ENCODE measurements at places on chromosomes 5 and 9.

GRCh38 chr5:31561946-31562345, 29.8 kb downstream of the C5orf22 start:
- no peak for DNase-seq

DNA sequence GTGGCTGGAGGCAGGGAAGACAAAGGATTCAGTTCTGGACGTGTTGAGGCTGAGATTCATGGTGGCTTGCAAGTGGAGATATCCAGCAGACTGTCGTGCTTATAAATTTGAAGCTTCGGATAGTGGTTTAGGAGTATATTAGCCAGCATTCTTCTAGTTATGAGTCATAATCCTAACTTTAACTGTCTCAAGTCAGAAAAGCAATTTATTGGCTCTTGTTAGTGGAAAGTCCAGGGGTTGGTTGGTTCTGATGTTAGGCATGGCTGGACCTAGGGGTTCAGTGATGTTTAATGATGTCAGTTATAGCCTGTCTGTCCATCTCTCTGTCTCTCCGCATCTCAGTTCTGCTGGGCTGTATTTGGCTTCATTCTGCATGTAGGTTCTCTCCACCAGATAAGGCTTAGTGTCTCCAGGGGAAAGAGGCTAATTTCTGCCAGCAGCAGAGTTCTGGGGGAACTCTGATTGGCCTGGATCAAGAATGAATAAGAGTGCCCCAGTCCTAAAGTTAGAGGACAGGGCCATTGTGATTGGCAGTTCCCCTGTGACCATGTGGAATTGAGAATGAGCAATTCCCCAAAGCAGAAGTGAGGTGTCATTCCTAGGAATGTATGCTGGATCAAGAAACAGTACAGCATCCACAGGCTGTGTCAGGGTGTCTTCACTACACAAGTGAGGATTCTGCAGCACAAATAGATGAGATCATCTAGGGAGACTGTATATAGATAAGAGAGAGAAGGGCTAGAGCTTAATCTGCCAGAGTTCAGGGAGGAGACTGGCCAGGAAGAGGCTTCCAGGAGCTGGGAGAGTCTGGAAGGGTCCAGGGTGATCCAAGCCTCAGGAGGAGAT, 72.9 kb upstream of the SHB start:
- no peak for DNase-seq

- DNase-seq, result no peak
Measured at GRCh38 chr9:94867281-94867841, 140.9 kb downstream of the AOPEP start.

GRCh38 chr5:81353189-81353588, 40.7 kb downstream of the ACOT12 start:
- DNase-seq, result no peak

DNA sequence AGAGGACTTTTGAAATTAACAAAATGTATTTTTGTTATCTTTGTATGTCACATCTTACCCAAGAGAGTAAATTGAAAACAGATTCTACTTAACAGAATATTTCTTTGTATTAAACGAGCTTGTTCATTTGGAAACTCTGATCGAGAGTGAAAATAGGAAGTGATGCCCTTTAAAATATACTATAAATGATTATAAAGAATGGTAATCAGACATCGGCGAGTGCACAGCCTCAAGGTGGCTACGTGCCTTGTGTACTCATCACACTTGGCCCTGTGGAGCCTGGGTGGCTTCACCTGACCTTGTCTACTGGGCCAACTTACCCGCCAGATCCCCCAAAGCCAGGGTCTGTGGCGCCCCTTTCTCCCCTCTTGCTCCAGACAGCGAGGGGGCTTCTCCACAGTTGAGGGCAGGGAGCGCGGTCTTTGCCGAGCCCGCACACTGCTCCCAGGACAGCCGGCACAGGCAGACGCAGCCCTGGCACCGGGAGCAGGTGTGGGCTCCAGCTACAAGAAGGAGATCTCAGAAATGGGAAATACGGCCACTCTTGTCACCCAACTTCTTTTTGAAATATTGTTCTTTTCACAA, 243.2 kb downstream of the CEMIP2 start:
- no peak for DNase-seq

GRCh38 chr9:125749287-125749935, 2.2 kb downstream of the PBX3 start:
- no peak for DNase-seq

DNA sequence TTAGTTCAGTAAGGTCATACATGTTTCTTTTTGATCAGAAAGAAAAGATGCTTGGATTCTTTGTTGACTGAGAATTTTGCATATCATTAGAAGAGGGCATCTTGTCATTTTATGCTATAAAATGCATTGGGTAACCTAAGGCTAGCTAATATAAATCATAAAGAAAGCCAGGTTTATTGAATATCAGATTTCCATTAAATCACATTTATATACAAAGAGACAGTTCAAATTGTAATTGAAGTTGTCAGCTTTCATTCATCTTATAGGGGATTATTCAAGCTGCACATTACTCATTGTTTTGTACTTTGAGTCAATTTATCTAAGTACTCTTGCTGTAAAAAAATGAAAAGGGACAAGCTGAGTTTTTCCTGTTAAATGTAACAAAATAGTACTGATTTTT, 259.1 kb upstream of the CDH12 start:
- DNase-seq, result no peak

GRCh38 chr9:123225374-123225813, 43.0 kb downstream of the STRBP start:
- DNase-seq, result peak; percentile 4

GRCh38 chr5:141941307-141941706, 16.7 kb downstream of the PCDH12 start:
- no peak for DNase-seq

DNA sequence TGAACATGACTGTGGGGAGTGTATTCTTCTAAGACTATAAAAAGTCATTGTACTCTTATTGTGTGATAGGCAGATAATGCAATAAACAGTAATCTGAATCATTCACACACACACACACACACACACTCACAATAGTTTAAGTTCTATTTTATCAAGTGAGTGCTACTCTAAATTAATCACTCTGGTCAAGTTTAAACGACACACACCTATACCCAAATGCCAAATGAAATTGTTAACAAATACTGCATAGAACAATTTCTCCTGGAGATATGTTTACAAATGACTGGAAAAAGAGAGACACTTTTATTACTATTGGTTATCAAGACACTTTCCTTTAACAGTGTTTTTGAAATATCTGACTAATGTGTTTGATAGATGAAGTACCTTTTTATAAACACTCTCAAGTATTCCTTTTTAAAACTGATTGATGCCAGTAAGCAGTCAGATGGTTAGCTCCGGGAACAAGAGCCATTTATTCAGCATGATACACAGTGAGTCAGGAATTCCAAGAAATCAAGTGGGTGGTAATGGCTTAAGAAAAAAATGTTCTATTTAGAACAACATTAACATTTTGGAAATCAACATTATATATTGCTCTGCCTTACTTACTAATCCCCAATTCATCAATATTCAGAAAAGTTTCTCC, 521.6 kb upstream of the ST8SIA4 start:
- no peak for DNase-seq

DNA sequence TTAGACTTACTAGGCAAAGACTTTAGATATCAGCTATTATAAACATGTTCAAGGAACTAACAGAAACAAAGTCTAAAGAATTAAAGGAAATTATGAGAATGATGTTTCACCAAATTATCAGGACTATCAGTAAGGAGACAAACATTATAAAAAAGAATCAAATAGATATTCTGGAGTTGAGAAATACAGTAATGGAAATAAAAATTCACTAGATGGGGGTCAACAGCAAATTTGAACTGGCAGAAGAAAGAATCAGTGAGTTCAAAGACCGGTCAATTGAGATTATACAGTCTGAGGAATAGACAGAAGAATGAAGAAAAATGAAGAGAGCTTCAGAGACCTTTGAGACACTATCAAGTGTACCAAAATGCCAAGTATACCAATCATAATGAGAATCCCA, 9.6 kb upstream of the IL13 start:
- no peak for DNase-seq

GRCh38 chr5:97131139-97131710, 11.2 kb downstream of the LIX1 start:
- no peak for DNase-seq

DNA sequence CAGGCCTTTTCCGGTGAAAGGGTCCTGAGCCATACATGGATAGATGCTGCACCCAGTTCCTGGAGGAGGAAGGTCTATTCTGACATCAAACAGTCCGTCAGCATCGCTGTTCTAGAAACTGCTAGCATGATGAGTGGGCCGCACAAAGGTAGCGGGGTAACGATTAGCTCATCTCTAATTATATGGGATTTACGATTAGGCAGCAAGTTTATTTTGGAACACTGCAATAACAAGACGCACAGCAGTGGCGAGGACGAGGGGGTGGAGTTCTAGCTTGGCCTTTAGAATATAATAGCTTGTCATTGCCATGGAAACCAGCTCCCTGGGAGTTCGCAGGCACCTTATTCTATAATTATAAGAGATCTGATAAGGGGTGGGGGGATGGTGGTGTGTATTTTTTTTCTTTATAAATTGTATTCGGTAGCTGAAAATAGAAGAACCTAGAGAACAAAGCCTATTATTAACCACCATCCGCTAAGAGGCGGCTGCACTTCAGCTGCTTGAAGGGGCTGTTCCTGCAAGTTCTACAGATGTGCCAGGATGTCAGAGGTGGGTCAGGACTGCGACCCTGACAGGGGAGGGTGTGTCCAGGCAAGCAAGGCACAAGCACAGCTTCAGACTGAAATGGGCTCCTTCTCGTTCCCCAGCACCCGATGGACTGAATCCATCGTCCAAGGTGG, 311.0 kb downstream of the AGTPBP1 start:
- no peak for DNase-seq

- peak; percentile 68 for DNase-seq
Measured at GRCh38 chr5:177309351-177310191, 2.1 kb downstream of the MXD3 start.

- DNase-seq, result no peak
Measured at GRCh38 chr9:116837018-116837989, 150.2 kb downstream of the TRIM32 start.

DNA sequence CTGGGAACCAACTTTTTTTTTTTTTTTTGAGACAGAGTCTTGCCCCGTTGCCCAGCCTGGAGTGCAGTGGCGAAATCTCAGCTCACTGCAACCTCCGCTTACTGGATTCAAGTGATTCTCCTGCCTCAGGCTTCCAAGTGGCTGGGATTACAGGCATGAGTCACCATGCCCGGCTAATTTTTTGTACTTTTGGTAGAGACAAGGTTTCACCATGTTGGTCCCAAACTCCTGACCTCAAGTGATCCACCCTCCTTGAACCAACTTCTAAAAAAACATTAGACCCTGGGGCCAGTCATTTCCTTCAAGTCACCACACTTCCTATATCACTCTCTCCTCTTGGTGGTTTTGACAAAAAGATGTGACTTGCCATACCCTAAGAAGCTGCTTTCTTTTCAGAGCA, 10.9 kb upstream of the SHROOM1 start:
- no peak for DNase-seq

DNA sequence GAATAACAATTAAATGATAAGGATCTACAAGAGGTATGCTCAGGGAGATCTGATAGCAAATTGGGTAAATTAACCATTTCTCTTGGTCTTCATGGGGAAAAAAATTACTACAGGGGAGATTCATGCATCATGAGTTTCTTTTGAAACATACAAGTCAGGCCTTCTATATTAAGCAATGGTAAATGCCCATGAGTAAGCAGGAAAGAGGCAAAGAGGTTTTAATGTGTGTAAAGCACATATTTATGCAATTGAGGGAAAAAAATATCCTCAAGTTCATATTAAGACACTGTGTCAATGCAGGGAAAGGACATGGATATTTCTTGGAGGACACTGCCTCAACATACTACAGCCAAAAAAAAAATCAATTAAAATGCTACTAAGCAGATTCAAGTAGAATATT, 73.4 kb upstream of the NR4A3 start:
- no peak for DNase-seq

GRCh38 chr9:92463984-92464383, 18.3 kb downstream of the ASPN start:
- DNase-seq, result no peak

GRCh38 chr9:111096051-111096450, 57.8 kb upstream of the LPAR1 start:
- DNase-seq, result no peak

- DNase-seq, result no peak
Measured at GRCh38 chr5:79856456-79857055, 134.5 kb downstream of the MTX3 start.

DNA sequence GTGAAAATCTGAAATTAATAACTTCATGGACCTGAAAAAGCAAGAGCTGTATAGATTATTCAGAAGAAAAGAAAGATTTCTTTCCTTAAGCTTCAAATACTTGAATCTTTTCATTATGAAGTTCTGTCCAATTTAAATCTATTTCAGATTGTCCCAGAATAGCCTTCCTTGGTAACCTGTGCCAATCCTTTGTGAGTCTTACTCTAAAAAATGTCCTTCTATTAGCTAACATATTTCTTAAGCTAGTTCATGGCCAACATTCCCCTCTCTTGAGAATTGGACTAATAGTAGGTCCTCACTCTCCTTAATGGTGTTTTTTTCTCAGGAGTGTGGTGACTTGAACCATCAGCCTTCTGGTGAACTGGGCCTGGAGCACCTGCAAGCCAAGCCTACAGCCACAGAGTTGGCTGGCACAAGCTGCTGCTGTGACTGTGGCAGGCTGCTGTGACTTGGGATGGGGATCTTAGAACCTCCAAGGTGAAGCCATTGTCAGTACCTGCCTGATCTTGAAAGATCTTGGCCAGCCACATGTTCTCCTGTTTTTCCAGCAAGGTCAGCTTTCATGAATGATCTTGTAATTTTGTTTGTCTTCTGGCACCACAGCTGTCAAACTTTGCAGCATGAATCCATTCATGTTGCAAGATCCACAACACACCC, 262.6 kb upstream of the MAP3K1 start:
- no peak for DNase-seq

DNA sequence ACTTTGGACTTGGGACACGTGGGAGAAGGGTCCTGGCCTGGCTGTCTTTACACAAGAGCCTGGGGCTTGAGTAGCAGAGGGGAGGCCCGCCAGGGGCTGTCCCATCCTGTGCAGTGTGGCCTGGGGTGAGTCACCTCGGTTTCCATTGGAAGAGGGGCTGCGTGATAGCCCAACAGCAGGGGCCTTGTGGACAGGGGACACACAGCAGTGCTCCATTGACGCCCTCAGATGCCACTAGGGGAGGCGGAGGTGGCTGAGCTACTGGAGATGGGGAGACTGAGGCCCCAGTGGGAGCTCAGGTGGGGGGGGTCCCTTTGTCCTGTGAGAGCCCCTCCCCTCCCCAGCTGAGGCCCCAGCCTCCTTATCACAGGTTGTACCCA, 50.0 kb upstream of the RNU6ATAC start:
- no peak for DNase-seq

Measured in neuronal stem cell (in vitro differentiated cells).